Activated T-cell treated with anti-CD3 and anti-CD28 coated beads, Interleukin-2, amount 50 U/mL, for 24 hours (primary cell): ENCODE measurements at places on chromosomes 5 and 9.
A peak's percentile ranks its signal among the peaks of the same experiment; 100 is the strongest.

DNA sequence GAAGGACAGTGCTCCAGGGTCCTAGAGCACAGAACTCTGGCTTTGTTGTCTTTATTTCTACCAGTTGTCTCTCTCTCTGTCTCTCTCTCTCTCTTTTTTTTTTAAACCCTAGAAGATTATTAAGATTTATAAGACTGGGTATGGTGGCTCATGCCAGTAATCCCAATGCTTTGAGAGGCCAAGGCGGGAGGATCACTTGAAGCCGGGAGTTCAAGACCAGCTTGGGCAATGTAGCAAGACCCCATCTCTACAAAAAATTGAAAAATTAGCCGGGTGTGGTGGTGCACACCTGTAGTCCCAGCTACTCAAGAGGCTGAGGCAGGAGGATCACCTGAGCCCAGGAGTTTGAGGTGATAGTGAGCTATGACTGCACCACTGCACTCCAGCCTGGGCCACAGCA, 65.0 kb upstream of the ABL1 start:
- DNase-seq, result no peak

- no peak for DNase-seq
These were observed 3.6 kb downstream of the SCAMP1 start for GRCh38 chr5:78364005-78364404.

GRCh38 chr5:94422812-94423211, 195.6 kb downstream of the KIAA0825 start:
- DNase-seq, result no peak

DNA sequence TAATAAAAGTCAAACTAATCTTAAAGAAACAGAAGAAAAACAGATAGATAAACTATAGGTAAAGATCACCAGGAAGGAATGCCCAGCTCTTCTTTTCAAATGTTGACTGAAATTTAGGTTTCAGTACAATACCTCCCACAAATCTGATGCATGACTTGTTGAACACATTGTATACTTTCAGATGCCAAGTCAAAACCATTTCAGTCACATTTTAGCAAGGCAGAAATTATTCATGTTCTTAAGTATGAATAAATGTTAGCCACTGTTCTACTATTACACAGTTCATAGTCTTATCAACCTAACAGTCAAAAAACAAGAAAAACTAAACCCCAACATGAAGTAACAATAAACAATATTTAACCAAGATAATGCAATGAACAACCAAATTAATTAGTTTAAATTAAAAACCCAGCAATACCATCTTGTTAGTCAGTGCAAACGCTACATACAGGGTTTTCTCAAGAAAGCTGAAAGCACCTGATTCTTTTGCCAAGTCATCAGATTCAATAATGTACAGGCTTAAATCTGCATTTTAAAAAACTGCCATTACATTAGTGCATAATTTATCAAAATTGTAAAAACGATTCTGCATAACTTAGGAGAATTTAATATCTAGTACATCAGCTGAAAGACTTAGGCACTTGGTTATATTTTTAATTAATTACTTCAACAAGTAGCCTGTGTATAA, 20.0 kb upstream of the PDCL start:
- DNase-seq, result no peak

- DNase-seq, result peak; percentile 88
These were observed 192.5 kb downstream of the CD180 start for GRCh38 chr5:67003935-67004729.

GRCh38 chr5:14557203-14557770, 24.3 kb upstream of the OTULINL start:
- no peak for DNase-seq

GRCh38 chr5:80117446-80117845, 82.3 kb downstream of the THBS4 start:
- DNase-seq, result no peak

DNA sequence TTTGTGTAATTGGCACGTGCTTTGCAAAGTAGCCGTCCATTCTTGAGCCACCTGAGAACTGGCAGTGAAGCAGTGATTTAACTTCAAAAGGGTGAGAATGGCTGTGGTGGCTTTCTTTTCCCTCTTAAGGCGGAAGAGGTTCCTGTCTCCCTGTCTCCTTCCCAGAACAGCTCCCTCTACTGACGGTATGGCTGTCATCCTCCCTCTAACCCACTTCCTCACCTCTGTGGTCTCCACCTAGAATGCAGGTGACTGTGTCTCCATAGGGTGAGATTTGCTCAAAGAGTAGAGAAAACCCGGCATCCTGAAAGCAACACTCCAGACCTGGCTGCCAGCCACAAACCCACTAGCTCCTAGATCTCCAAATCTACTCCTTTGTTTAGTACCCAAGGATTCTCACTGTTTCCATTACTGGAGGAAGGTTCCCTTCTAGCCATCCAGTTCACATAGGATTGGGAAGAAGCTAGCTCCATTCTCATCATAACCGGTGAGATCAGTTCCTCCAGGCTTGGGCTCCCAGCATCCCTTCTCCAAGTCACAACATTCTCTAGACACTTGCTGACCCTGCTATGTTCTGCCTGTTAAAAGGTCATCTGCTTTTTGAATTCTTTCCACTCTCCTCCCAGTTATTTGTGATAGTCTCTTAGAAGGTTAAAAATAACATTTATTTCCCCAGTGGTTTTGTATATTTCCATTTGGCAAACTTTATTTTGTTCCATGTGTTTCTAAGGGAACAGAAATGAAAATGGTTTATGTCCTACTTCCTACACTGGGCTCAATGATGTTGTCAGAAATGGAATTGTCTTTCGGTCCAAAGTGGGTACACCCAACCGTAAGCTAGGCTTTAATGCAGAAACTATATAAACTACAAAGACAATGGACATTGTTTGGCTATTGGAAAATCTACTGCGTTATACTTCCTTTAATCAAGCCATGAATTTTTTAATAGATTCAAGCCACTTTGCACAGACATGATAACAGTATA, 269.4 kb downstream of the CWC27 start:
- DNase-seq, result no peak

GRCh38 chr5:35677878-35678277, 60.2 kb downstream of the SPEF2 start:
- no peak for DNase-seq

DNA sequence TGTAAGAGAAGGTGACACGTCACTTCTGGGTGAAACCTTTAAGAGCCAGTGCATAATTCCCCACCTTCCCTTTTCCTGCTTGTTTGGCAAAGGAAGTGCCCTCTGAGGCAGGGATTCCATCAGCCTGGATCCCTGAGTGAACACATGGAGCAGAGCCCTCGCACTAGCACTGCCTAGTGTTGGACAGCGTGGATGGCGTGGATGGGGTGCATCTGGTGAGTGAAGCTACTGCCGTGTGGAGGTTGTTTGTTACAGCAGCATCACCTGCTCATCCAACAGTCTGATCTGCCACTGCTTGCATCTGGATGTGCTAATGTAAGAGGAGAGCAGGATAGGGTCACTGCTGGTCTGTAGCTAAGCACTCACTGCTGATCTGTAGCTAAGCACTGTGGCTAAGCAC, 35.2 kb downstream of the SLC35D2 start:
- no peak for DNase-seq

GRCh38 chr9:116587919-116588318, 99.2 kb upstream of the TRIM32 start:
- DNase-seq, result no peak

- DNase-seq, result no peak
These were observed 31.2 kb downstream of the AMBP start for GRCh38 chr9:114046875-114047274.

DNA sequence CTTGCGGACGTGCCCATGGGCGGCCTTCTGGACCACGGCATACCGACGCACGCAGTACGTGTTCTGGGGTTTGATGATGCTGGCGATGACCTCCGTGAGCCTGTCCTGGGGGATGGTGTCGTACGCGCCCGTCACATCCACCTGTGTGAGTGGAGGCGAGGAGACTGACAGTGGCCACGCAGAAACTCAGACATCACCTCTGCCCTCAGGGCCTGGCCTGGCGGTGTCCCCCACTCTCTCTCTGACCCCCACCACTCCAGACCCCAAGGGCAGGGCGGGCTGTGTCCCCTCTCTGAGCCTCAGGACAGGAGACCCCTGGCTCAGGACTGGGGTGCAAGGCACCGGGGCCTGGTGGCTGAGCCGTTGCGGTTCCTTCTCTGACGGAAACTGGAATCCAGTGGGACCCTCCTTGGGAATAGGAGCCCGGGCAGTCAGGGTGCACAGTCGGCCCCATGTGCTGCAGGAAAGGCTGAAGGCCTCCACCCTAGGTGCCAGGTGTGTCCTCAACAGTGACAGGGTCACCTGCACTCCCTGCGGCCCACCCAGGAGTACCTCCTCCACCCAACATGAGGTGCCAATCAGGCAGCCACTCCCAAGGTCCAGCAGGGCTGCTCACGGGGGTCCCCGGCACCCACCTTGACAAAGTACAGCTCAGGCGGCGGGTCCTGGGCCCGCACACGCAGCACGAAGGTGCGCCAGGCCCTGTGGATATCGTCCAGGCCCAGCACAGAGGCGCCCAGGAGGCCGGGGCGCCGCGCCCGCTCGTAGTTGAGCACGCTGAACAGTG, 16.0 kb downstream of the TERT start:
- DNase-seq, result no peak

GRCh38 chr5:116379306-116379705, 195.3 kb downstream of the SEMA6A start:
- no peak for DNase-seq

DNA sequence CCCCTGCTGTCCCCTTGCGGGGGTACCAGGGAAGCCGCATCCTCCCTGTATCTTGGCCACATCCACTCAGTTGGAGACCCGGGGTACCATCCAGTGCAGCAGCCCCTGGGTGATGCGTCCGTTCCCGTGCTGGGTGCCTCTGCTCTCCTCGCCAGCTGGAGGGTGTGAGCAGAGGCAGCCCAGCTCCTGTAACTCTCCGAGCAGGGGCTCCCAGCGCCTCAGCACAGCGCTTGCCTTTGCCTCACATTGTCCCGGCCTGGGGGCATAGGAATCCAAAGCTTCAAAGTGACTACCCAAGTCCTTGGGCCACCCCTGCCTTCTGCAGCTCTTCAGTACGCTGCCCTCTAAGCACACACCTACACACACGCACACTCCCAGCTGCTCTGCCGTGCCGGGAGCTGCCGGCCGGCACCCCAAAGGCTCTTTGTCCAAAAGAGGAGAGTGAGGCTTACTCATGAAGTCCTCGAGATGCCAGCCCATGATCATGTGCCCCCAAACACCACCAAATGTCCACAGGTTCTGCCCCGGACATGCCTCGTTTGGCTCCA, 733 bp downstream of the ANGPTL2 start:
- DNase-seq, result no peak

DNA sequence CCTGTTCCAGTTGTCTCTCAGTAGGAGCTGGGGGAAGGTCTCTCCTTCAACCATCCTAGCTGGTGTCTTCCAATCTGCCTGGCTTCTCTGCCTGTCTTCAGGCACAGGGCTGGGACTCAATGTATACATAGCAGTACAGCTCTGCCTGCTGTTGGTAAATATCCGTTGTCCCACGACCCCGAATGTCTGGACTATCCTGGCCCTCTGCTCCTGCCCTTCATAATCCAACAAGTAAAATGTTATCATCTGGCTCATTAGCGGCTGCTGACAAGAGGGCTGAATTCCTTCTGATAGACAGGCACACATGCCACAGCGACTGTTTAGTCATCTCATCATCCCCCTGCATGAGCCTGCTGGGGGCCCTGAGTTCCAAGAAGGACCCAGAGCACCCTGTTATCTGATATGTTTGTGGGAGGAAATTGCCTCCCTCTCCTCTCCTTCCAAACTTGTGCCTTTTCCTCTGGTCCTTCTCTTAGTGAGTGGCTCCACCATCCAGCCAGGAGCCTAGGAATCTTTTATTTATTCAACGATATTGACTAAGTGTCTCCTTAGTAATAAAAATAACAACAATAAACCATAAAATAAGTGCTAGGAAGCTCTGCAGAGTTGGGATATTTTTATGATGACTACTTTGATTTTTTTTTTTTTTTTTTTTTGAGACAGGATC, 29.5 kb upstream of the TGFBR1 start:
- DNase-seq, result no peak

- peak; percentile 45 for DNase-seq
These were observed 74.3 kb downstream of the DCP2 start for GRCh38 chr5:113050721-113051382.

GRCh38 chr5:33048315-33048714, 337.2 kb downstream of the NPR3 start:
- DNase-seq, result no peak

GRCh38 chr5:107415762-107416161, 255.0 kb downstream of the EFNA5 start:
- no peak for DNase-seq

DNA sequence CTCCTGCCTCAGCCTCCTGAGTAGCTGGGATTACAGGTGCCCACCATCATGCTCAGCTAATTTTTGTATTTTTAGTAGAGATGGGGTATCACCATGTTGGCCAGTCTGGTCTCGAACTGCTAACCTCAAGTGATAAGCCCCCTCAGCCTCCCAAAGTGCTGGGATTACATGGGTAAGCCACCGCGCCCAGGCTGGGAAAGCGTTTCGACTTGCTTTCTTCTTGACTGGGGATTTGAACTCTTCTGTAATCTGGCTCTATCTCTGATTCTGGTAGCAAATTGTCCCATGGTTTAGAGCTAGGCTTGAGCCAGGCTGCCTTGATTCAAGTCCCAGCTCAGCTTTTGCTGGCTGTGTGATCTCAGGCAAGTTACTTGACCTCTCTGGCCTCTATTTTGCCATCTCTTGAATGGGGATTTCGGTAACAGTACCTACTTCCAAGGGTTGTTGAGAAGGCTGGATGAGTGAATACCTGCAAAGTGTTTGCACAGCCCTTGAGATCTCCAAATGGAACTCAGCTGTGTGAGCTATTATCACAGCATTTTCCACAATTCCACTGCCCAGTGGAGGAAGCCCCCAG, 20.5 kb upstream of the MVB12B start:
- no peak for DNase-seq

GRCh38 chr9:83208065-83208850, 145.3 kb upstream of the RASEF start:
- no peak for DNase-seq

GRCh38 chr9:79431019-79431679, 140.6 kb upstream of the TLE4 start:
- DNase-seq, result no peak

GRCh38 chr9:124853605-124854143, 414 bp downstream of the WDR38 start:
- DNase-seq, result no peak

DNA sequence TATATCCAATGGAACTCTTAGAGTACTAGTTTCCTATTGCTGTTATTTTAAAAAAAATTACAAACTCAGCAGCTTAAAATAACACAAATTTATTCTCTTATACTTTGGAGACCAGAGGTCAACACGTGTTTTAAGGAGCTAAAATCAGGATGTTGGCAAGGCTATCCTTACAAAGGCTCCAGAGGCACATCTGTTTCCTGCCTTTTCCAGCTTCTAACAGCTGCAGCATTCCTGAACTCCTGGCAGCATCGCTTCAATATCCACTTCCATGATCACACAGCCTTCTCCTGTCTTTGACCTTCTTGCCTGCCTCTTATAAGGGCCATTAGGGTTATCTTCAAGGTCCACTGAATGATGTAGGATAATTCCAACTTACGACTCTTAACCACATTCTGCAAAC, 92.2 kb upstream of the CCNG1 start:
- DNase-seq, result no peak

- DNase-seq, result no peak
These were observed 337.2 kb upstream of the CDH6 start for GRCh38 chr5:30856242-30856641.
